Stimulated activated CD8-positive, alpha-beta memory T cell treated with anti-CD3 and anti-CD28 coated beads, Interleukin-7, amount 100 ng/mL, for 1 hour (primary cell): ENCODE measurements at places on chromosomes 4 and X.
A peak's percentile ranks its signal among the peaks of the same experiment; 100 is the strongest.

DNA sequence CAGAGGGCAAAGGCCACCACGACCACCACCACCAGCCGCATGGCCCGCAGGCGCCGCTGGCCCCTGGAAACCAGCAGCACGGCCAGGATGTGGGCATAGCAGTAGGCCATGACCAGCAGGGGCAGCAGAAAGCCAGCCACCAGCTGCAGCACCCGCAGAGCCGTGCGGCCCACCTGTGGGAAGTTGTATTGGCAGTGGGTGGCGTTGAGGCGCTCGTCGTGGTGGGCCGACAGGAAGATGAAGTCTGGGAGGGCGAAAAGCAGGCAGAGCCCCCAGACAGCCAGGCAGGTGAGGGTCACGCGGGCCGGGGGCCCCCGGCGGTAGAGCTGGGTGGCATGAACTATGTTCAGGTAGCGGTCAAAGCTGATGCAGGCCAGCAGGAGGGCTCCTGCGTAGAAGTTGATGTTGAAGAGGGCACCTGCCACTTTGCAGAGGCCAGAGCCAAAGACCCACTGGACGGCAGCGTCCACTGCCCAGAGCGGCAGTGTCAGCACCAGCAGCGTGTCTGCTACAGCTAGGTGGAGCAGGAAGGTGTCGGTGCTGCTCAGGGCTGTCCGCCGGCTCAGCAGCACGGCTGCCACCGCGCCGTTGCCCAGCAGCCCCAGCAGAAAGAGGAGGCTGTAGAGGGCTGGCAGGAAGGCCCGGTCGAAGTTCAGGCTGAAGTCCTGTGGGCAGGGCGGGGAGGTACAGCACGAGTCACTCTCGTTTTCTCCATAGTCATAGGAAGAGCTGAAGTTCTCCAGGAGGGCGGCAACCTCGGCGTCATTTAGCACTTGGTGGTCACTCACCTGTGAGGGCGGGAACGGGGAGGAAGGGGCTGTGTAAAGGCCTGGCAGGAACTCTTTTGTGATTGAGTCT is 1.4 kb downstream of the CXCR3 start:
- DNase-seq = no peak

- DNase-seq = no peak
These were observed 170.0 kb downstream of the SMIM20 start for GRCh38 chr4:26083987-26084386.

GRCh38 chr4:41668024-41668423 is 80.5 kb downstream of the PHOX2B start:
- DNase-seq = no peak

- no peak for DNase-seq
These were observed 86.8 kb downstream of the FRMPD4 start for GRCh38 chrX:12225107-12225506.

DNA sequence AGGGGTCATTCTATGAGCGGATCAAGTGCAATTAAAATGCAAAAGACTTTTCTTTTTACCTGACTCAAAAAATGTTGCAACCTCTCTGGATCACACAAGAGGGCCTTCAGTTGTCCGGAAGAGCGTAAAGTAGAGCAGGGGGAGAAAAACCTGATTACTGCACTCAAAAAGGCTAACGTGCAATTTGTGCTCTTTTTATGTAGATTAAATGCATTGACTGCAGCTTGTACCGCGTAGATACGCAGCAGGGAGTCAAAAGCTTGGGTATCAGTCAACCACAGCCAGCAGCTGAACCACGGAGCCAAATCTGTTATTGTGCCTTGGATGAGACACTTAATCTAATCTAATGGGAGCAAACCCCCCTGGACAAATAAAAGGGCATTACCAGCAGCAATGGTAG is 107.3 kb upstream of the RAI2 start:
- DNase-seq = no peak

- DNase-seq = no peak
These were observed 378.3 kb upstream of the PCDH10 start for GRCh38 chr4:132770776-132771175.

DNA sequence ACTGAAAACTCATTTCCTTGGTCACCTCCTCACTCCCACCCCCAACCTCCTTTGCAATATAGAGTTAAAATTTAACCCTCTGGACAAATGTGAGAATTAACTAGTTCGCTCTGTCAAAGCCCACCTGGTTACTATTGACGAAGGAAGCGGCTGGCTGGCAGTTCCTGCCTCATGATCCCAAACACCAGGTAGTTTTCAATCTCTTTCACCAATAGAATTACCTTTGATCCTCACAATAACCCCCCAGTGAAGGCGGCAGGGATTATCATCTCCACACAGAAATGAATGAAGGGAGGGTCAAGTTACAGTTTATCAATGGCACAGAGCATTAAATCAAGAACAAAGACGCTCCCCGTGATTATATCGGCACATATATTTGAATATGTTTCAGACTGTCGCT is 65.7 kb upstream of the TTC29 start:
- no peak for DNase-seq

DNA sequence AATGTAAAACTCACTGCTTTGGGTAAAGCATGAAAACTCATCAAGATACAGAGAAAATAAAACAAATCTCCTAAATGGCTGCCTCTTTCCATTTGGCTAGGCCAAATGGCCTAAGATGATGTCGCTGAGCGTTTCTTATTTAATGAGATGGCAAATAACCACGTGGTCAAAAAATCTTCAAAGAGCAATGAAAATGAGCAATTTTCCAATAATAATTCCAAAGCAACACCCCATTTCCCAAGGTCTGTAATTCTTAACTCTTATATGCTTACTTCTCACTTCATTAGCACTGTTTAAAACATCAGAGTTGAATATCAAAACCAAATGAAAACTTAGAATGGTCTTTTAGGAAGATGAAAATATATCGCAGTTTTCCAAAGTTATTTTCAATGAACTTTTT is 222.3 kb upstream of the MID1 start:
- DNase-seq = no peak

GRCh38 chr4:158949099-158949498 is 153.8 kb upstream of the RAPGEF2 start:
- DNase-seq = no peak

DNA sequence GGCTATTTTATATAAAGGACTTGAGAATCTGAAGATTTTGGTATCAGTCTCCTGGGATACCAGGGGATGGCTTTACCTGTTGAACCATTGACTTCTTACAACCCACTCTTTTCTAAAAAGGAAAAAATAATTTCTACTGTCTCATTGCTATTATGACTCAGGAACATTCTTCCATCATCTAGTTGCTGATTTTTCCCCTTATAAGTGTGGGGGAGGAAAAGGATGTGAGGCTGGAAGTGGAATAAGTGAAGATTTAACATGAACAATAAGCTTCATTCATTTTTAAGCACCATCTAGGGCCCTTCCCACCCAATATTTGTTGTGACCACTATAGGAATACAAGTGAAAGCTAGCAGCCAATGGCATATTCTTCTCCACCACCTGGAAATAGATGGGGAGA is 10.6 kb upstream of the MND1 start:
- DNase-seq = no peak

DNA sequence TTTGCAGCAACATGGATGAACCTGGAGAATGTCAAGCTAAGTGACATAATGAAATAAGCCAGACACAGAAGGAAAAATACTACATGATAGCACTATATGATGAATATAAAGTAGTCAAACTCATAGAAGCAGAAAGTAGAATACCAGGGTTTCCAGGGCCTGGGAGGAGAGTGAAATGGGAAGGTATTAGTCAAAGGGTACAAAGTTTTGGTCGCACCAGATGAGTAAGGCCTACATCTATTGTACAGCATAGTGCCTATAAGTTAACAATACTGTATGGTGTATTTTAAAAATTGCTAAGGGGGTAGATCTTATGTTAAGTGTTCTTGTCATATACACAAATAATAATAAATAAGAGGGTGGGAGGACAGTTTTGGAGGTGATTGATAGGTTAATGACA is 41.5 kb downstream of the ENOX2 start:
- no peak for DNase-seq

DNA sequence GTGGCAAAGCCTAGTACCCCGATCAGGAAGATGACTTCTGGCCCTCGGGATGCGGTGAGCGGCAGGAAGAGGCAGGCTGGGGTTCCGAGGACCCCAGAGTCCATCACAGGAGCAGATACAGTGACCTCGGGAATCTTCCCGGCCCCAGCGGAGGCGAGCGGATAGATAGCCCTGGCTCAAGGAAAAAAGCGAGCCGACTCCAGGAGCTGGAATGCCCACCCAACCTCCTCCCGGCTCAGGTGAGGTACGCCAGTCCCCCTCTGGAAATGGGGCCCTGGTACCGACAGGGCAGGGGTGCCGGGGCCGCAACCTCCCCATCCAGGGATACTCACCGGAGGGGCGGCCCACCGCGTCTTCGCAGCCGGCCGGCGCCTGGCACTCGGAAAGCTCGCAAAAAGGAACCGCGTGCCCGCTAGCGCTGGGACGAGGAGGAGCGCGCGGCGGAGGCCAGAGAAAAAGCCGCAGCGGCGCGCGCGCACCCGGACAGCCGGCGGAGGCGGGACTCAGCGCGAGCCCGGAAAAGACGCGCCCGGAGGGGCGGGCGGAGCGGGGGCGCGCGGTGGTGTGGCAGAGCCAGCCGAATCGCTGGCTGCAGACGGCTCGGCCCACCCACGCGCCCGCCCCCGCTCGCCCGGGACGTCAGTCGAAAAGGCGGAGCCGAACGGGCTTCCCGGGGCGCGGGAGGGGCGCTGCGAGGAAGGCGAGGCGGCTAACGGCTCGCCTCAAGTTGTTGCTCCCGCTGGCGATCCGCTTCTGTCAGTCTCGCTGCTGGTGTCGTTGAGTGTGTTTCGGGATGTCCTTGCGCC is at the start of gene ACSL4:
Gene ACSL4, minus strand, starts transcription at position 451 of the 806 bp plus-strand sequence. CDS start 49,894 bp downstream, outside the sequence.
- DNase-seq = peak; percentile 65

DNA sequence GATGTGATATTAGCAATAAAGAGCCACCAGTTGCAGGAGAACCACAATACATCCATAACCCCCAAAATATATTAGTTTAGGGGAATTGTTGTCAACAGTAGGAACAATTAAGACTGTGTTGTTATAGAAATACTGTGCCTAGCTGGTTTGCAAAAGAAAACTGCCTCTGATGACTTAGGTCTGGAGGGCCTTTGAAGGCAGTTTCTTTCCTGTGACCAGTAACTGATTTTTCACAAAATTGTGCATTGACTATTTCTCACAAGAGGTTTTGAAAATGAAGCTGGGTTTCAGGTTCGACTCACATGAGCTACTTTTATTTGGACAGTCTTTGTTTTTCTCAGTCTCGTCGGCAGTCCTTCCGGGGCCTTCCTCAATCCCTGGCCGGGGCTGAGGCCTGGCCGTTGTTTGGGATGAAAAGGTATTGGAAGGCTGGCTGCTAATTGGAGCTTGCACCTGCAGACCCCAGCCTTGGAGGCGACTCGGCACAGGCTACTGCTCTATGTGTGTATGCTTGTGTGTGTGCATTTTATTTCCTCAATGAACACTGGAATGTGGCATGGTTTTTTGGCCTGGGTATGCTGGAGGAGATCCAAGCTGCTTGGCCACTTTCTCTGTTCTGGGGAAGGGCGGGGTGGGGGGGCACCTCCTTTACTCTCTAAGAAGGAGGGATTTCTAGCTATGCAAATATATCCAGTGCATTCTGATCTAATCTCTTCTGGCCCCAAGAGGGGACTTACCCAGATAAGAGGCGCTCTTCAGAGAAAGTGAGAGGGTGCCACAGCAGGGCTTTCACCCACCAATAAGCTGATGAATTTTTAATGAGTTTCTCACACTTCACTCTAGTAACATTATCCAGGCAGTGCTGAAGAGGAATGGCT is 49.5 kb upstream of the LNX1 start:
- no peak for DNase-seq

DNA sequence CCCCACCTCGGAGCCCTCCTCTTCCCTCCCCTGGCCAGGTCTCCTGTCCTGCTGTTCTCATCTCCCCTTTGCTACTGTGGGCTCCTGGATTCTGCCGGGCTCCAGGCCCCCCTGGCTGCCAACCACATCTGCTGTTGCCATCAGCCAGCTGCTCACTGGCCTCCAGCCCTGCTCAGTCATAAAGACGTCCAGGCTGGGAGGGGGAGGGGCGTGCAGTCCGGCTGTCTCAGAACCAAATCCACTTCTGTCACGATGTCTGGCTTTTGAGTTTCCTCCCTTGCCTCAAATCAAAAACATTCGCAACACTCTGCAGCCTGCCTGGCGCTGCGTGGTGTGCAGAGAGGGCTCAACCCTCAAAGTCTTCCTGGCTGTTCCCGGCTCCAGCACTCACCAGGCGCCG is 7.1 kb downstream of the RASL11B start:
- no peak for DNase-seq

DNA sequence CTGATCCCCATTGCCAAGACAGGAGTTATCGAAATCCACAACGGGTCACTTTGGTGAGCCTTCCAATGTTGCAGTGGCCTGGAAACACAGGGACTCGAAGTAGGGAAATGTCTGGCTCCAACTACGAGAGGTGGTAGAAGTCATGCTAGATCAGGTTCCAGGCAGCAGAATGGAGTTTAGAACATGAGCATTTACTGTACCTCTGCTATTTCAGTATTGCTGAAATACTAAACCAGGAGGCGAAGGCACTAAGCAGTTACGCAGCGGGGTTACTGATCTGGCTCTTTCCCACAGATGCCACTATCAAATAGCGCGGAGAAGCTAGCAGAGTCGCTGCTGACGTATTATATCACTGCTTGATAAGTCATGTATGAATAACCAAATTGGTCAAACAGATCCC is 56.3 kb downstream of the PTCHD1 start:
- DNase-seq = no peak

DNA sequence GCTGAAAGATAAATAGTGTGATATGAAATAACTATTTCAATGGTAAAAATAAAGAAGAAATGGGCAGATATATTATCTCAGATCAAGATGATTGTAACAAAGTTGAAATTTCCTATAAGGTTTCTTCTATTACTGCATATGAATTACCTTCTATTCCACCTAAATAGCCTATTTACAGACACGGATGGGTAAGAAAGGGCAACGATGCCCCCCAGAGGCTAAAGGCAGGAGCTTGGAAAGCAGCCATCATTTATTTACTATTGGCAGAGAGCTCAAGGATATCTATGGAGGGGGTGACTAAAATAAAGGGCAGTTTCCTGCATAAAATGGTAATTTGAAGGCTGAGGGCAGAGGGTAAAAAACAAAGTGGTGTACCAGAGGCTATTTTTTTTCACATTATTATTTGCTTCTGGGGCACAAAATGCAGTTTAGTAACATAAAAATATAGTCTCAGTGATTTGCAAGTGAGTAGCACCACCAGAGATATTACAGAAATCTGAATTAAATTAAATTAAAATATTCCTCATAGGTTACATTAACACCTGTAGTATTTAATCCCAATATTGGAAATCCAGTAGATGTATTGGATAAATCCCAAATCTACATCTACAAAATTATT is 123.1 kb downstream of the BTC start:
- DNase-seq = peak; percentile 2

DNA sequence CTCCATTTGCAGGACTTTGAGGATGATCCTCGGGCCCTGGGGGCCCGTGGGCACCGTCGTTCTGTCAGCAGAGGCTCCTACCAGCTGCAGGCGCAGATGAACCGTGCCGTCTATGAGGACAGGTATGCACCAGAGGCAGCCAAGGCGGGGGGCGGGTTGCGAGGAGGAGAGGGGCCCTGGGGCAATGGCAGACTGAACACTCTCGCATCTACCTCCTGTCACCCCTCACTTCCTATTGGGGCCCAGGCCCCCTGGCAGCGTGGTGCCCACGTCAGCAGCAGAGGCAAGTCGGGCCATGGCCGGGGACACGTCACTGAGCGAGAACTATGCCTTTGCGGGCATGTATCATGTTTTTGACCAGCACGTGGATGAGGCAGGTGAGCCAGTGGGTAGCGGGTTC is 2.0 kb downstream of the WDR13 start:
- no peak for DNase-seq

- DNase-seq = no peak
These were observed 166.8 kb upstream of the HCCS start for GRCh38 chrX:10944136-10944885.
